ENCODE measurements at places on chromosomes 2 and 18. TPM values are rescaled to one million over a fixed set of nuclear protein-coding genes. Genes with fewer than 3 reads are reported as not detected.

GRCh38 chr2:127844973-127845372 is 13.0 kb downstream of the POLR2D start:
- no peak for DNase-seq

DNA sequence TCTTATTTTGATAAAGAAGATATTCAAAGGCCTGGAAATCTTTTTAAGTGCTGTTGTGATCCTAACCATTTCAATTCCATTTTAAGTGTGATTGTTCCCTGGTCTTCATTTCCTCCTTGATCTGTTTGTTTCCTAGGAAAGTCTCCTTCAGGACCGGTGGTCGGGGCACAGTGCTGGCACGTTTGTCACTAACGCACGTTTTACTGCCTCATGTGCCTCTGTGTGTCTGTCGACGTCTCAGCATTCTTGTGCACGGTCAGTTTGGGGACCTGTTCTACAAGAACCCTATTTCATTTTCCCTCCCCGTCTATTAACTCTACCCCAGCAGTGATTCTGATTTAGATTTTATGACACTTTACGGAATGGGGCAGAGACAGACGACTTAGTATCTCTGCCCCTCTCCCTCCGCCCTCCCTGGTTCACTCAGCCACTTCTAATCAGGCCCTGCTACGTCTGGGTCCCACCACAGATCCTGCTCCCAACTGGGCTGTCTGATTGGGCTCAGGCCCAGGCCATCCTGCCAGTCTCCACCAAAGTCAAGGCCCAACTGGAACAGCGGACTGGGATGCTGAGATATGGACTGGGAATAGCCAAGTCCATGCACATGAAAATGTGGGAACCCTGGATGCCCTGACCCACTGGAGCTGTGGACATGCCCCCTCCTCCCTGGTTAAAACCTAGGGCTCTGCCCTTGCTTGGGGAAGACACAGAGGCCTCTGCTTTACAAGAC is 95.6 kb downstream of the TWIST2 start:
- DNase-seq, result no peak

DNA sequence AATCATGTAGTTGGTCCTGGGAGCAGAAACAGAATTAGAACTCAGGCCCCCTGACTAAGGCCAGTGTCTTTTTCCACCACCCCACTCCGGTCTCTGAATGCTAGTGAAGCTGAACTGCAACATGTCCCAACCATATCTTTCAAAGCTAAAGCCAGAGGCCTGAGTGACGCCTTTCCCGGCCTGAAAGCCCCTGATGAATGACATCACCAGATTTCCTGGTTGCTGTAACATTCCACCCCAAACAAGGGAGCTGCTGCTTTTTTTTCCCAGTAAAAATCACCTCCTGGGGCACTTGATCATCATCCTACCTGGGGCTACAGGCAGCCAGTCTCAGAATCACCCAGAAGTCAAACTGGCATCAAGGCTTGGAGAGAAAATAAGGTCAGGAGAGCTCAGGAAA is 162.7 kb downstream of the ARL4C start:
- no peak for DNase-seq

DNA sequence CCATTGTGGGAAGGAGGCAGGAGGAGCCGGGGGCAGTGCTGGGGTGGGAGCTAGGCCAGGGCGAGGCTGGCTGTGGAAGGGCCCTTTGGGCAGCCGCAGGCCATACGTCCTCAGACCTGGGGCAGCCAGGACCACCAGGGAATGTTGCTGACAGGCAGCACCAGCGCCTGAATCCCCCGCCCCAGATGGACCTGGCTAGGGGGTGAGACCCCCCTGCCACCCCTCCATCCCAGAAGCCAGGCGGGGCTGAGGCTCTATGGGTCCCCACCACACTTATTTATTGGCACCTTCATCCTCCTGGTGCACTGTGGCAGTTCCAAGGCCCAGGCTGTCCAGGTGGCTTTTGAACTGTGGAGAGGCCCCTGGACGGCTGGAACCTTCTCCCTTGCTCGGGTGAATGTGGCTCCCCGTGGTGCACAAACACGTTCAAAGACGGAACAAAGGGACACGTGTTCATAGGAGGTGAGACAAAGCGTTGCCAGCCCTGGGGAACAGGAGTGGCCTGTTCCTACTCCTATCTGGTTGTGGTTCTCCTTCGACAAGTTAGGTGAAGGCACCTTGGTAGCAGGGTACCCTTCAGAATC is 35.1 kb downstream of the RAMP1 start:
- DNase-seq, result no peak

GRCh38 chr18:45541421-45541820 is 73.9 kb upstream of the SLC14A2 start:
- DNase-seq, result no peak

GRCh38 chr18:52334307-52334706 is 5.7 kb upstream of the DCC start:
- no peak for DNase-seq

DNA sequence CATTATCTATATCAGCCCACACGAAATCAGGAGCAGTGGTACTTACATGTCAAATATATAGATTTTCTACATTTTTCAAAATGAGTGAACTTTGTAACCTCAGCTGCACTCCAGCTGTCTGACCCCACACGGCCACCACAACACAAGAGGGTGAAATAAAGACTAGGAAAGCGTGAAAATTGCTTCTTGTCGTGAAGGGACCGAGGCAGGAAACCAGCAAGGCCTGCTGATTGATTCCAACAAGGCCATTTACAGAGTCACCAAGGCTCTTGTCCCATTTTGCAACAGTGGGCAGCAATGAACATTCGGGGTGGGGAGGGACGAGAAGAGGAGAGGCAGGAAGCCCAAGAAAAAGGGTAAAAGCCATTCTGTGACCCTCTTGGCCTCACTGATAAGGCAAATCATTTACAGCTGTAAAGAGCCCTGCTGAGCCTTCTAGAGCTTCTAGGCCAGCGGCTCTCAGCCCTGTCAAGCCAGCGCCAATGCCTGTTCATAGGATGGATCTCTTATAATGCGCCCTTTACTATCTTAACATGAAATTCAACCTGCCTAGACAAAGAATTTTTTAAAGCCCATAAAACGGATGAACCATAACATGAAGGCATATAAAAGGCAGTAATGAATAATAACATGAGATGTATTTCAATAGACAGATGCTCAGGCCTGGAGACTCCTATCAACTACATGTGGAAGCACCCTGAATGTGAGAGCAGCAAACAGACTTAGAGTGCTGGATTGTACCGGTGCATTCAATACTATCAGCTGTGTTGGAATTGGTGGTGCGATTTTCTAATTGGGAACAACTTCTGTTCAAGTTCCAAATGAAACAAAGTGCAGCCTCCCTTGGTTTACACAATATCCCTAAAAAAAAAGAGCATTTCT is 269.0 kb downstream of the CDCA7 start:
- DNase-seq, result no peak

DNA sequence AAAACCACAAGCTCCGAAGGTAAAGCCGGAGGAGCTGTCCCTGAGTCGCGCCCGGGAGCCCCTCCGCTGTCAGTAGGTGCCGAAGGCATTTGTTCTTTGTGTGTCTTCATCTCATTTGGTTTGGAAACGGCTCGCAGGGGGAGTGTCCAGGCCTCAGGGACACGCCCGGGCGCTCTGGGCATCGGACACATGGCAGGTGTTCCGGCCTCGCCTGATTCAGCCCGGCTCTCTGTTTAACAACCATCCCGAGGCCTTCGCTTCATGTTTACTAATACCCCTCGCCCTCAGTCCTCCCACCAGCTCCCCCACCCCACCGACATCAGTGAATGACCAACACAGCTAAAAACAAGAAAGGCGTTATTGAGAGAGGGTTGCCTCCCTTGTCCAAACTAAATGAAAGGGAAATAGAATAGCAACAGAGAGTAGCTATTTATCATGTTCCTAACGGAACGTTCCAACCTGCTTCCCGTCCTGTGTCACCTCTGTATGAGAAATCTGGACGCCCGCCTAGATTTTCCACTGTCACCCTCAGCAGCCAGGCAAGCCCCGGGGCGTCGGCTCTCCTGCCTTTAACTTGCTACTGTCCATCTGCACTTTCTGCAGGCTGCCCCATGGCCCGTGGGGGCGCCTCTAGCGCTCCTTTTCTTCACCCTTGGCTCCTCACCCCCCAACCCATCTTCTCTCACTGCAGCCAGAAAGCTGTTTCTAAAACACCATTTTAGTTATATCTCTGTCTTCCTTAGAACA is 73.9 kb downstream of the MYCN start:
- DNase-seq, result no peak

DNA sequence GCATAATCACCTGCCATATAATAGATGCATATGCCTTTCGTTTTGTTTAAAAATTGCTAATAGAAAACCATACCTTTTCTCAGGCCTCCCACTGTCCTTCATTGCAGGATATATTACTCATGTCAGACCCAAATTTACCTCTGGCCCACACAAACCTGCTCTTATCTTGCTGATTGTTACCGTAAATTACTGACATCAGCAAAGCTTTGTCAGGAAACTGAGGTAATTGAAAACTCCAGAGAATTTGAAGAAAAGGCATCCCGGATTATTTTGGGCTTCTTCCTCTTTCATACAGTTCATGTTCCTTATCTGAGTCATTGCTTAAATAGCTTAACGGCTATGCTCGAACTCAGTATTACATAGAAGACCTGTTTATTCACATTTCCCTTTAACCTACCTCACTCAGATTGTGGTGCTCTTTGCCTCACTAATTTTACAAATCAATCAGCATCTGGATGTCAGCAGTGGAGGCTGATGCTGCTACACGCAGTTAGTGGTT is 145.7 kb downstream of the ZEB2 start:
- DNase-seq, result no peak

DNA sequence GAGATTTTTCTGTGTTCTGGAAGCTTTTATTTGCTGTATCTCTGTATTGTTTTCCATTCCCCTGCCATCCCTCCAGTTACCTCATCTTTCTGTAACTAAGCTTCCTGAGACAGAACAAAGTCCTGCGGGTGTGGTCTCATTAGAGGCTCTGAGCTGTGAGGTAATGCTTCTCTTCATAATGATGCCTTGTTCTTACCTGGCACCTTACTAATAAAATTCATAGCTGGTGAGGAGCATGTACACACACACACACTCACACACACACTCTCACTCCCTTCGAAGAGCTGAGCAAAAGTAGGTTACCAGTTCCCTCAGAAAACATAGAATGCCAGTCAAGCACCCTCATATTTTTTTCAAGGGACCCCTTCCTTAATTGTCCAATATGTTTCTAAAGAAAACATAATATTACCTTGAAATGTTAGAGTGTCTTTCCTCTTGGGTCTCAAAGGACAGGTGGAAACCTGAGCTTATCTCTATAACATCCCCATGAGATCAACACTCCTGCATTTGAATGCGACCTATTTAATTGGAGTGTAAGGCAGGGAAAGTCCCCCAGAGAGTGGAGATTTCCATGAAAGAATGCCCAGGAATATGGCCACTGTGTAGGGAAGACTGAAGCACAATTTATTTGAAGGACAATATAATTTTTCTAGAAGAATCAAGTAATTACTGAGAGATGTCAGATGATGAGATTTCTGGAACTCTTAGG is 161.6 kb upstream of the NCK2 start:
- DNase-seq, result no peak

- DNase-seq, result no peak
These were observed 861 bp upstream of the KLHL23 start for GRCh38 chr2:169732583-169733358.

DNA sequence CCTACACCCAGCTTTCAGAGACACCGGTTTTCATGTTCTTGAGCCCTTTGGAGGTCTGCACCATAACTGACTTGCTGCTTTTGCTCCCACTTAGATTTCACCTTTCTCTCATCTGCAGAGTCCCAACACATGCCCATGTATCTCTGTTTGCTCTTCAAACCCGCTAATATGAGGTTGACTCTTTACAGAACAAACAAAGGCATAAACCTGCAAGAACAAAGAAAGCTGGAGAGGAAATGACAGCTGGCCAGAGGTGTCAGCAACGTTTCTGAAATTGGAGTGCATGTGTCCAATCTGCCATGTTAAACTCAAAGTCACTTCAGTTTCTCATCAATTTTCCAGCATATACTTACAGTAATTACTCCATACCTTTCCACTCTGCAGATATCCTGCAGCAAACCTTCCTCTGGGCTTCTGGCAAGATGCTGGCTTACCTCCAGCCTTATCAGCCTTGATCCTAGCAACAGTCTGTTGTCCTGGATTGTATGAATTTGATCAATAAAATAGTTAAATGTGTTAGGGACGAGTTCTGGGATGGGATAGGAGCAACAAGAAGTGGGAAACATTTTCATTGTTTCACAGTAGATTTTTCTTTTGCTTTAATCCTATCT is 157.4 kb downstream of the FHOD3 start:
- no peak for DNase-seq

DNA sequence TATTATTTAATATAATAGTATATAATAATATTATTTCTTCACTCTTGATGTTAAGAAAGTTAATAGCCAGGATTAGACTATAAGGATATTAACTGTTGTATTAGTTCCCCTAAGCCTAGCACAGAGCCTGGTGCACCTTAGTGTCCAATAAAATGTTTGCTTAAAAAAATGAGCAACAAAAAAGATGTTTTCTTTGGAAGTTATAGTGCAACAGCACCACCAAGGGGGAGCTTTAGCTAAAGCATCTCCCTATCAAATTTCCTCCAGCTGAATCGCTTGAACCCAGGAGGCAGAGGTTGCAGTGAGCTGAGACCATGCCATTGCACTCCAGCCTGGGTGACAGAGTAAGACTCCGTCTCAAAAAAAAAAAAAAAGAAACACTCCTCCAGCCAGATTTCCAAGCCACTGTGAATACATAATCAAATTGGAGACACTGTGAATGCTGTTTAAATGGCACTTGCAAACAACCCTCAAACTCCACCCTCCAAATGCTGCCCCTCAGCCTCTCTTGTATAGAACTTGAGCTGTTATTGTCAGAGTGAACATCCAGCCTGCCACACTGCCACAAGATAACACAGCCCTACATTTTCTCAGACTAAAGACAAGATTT is 221.9 kb downstream of the DYM start:
- DNase-seq, result no peak

Gene NTSR2
- 16.0 TPM for total RNA-seq

Gene RAD51AP2
- total RNA-seq, result 0.53 TPM

Gene CXCR1
- total RNA-seq, result not detected

Gene CBLN2
- total RNA-seq, result 104 TPM

Gene RGPD3
- total RNA-seq, result 0.75 TPM

Gene NAT8
- not detected for total RNA-seq

Gene UGT1A8
- total RNA-seq, result not detected

Gene TUBB8B
- not detected for total RNA-seq

All from dorsolateral prefrontal cortex (tissue), 122 donors.